ENCODE measurements at places on chromosomes 13 and 19. TPM values are rescaled to one million over a fixed set of nuclear protein-coding genes. Genes with fewer than 3 reads are reported as not detected.
A peak's percentile ranks its signal among the peaks of the same experiment; 100 is the strongest.

ZNF473 gene
- total RNA-seq: 22.2 TPM

PLPPR3 gene
- 0.11 TPM for total RNA-seq

ZNF540 gene
- total RNA-seq: not detected

GRIK5 gene
- 0.42 TPM for total RNA-seq

NDUFS7 gene
- total RNA-seq: 91.7 TPM

C19orf67 gene
- total RNA-seq: not detected

SERTM1 gene
- not detected for total RNA-seq

DNA sequence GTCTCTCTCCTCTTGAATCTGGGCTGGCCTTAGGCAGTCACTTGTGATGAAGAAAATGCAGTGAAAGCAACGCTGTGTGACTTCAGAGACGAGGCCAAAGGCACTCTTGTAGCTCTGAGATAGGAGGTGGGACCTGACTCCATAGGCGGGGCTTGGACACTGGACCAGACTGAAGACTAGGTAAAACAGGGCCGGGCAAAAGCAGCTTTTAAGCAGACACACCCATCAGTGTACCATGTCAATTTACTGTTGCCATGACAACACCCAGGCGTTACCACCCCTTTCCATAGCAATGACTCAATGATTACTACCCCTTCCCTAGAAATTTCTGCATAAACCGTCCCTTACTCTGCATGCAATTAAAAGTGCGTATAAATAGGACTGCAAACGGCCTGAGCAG is 6.6 kb upstream of the EID2 start:
- peak; percentile 25 for DNase-seq

GRCh38 chr13:33263976-33264619 is 21.5 kb downstream of the STARD13 start:
- peak; percentile 57 for DNase-seq

GRCh38 chr13:30882026-30882850 is 23.8 kb upstream of the MEDAG start:
- DNase-seq: no peak

DNA sequence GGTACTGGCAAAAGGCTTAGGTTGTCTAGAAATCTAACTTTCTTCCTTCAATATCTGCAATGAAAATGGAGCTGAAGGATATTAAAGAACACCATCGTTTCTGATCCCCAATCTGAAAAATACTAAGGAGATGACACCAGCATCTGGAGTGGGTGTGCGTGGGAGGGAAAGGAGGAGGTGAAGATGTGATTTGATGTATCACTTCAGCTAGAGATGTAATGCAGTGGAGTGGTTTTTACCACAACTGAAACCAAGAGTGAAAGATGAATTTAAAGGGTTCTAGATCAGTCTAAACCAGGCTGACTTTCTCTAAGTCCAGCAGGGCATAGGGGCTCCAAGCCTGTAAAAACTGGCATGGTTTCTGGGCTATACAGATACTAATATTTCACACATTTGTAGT is 148.4 kb downstream of the AKAP11 start:
- no peak for DNase-seq

DNA sequence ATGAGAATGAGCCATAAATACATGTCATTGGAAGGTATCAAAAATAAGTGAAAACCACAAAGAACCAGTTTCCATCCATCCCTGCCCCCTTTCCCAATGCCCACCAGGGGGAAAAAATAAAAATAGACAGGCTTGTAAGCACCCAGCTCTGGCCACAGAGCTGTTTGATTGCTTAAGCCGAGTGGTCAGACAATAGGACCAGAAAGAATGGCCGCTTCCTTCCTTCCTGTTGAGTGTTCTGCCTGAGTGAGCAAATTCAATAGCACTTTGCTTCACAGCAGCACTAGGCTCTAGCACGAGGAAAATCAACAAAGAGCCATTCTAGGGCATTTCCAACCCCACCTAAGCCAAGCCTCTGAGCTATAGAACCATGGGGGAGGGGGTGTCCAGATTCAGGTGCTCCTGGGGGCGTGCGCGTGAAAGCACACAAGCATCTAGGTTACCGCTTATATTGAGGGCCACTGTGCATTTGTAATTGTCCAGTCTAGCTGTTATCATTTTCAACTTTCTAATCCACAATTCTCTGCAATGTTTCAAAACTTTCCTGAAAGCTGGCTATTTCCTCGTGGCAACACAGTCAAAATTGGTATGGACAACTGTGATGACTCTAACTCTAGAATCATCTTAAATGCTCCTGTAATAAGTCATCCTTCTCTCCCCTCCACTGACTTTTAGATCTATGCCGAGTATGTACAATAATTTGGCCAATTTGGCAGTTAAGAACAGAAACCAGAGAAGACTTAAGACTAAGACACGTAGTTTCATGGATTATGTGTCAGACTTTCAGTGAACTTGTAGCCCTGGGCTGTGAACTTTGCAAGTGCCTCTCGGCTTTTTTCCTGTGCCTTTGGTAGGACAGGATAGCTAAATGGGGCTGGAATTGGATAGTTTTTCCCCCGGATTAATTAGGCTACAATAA is 64.3 kb downstream of the SPRY2 start:
- peak; percentile 3 for DNase-seq

DNA sequence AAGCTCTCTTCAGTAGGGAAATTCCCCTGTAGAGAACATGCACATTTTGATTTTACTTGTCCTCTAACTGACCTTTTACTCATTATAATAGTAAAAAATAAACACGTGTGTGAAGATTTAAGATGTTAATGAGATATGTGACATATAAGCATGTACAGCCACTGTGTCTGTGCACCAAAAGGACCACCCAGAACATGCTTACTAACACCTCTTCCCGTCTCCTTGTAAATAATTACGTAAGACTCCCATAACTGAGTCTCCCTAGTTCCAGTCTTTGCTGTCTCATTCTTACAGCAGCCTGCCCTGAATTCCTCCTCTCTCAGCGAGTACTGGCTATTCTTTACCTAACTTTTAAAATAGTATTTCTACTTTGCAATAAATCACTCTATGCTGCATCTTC is 53.6 kb downstream of the ZNF100 start:
- DNase-seq: no peak

DNA sequence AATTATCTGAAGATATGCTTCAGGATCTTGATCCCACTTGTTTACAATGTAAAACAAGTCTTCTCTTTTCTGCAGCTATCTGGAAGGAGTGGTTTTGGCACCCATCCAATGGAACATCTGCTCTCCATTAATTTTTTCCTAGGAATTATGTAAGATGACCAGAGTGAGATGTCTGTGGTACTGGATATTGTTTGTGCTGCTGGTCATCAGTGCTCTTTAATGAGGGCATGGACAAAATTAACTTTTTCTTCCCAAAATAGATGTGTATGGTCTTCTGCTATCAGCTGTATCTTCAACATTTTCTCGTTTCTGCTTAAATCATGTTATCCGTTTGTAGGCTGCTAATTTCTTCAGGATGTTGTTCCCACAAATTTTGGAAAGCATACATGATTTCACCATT is 415.4 kb upstream of the KLHL1 start:
- DNase-seq: no peak

DNA sequence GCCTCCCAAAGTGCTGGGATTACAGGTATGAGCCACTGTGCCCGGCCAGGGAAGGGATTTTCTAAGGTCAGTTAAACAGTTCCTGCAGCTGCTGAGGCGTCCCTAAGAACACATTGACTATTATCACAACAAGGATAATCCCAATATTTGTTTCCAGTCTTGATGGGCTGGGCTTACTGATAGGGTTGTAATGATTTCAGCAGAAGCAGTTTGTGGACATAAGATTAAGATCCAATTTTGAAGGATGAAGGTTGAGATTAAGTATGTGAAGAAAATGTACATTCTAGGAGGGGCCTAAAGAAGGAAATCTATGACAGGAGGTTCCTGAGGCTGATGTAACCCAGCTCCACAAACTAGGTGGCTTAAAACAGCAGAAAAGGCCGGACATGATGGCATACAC is 10.7 kb upstream of the CCDC124 start:
- DNase-seq: no peak

DNA sequence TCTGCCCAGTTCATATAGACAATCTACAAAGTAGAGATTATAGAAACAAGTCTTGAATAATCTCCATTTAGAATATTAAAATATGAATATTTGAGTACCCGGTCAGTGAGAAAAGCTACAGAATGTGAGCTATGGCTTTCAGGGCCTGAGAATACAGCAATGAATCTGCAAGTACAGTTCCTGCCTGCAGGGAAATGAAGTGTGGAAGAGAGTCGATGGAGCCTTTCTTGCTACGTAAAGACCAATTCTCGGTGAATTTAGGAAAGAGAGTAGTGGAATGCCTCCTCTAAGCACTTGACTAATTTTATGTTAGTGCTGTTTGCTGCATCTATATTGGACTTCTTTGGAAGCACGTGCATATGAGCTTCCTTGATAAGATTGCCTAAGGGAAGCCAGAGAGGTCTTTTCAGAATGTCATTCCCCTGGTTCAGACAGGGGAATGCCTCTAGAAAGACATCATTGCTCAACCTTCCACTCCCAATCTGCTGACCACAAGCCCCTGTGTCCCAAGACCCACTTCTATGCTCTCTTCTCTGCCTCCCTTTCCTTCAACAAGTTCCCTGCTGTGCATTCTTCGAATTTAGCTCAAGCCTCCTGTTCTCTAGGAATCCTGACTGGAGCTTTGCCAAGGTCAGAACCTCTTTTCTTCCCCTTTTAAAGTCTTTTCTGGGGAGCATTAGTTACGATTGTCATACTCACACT is 41.9 kb downstream of the GPC6 start:
- DNase-seq: no peak

GRCh38 chr13:106859533-106859904 is 291.6 kb upstream of the ARGLU1 start:
- no peak for DNase-seq
